ENCODE measurements at places on chromosomes 13 and 19.
A peak's percentile ranks its signal among the peaks of the same experiment; 100 is the strongest.

DNA sequence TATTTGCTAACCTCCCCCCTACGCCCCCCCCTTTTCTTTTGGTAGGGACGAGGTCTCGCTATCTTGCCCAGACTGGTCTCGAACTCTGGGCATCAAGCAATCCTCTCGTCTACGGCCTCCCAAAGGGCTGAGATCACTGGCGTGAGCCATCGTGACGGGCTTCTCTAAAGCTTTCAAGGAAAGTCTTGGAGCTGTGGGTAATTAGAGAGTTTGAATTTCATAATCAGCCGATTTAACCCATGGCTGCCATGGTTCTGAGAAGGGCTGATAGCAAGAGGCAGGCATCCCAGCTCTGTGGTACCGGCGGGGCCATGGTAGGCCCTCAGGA, 679 bp upstream of the ABHD8 start:
- no peak for DNase-seq

- DNase-seq, result peak; percentile 42
Observed at GRCh38 chr19:991174-991931, 7.2 kb downstream of the WDR18 start.

DNA sequence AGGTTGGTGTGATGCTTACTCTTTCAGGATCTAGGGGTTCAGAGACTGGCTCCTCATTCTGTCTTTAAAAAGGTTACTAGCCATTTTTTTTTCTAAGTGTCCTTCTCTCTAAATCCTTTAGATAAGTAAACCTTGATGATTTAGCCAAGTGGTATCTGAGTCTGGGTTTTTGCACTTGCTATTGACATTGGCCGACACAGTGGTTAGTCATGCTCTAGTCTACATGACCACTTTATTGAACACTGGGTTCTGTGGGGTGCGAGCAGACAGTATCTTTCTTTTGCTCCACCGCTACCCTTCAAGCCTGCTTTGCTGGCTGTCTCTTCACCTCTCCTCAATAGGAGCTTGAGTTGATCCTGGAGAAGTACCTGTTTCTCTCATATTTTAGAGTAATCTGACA, 6.2 kb upstream of the NUP58 start:
- no peak for DNase-seq

DNA sequence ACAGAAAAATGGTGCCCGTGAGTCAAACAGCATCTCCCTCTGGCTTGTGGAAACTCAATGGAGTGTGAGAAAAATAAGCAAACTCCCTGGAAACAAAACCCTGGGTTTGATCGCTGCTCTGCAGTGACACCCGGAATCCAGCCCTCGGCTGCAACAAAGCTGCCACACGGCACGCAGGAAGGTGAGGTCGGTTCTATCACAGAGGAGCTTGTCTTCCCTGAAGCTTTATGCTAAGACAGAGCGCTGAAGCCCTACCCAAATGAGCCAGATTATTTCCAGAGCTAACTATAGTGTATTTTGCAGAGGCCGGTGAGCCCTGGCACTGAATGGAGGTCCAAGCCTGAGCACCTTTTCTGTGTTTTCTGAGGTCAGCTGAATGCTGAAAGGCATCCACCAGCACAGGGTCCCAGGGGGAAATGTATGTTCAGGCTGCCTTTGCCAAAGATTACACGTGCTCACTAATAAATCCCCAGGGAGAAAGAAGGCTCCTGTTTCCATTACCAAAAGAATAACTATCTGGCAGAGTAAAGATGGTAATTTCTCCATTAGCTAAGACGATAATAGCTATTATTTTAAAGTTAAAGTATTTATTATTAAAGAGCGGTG, 77.8 kb downstream of the TSHZ3 start:
- DNase-seq, result no peak

DNA sequence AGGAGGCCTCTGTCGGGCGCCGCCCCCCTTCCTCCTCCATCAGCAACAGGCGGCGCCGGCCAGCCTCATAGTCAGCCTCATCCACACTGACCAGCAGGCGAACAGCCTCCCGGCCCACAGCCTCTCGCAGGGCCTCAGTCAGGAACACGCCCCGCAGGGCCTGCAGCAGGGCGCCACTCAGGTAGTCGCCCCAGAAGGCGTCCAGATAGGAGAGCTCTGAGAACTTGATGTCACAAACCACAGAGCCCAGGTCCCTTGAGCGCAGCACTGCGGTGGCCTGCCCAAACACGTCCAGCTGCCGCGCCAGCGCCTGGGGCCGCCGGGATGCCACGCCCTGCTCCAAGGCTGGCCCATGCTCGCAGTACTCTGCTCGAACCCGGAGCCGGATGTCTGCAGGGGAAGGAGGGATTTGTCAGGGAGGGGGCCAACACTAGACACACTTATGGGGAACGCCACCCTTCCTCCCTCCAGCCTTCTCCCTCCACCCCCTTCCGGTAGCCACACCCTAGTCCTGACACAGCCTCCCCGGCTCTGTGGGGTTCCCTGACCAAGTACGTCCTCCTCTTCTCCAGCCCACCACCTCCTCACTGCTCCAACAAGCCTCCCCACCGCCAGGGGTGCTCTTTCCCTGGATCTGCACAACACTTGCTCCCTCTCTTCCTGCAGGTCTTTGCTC, 17.9 kb downstream of the DEDD2 start:
- no peak for DNase-seq

- no peak for DNase-seq
Observed at GRCh38 chr13:113732961-113733950, 25.8 kb upstream of the TMEM255B start.

- no peak for DNase-seq
Observed at GRCh38 chr13:36430247-36431203, 1.8 kb upstream of the CCNA1 start.

- DNase-seq, result no peak
Observed at GRCh38 chr13:49629947-49630346, 1.6 kb downstream of the ARL11 start.

DNA sequence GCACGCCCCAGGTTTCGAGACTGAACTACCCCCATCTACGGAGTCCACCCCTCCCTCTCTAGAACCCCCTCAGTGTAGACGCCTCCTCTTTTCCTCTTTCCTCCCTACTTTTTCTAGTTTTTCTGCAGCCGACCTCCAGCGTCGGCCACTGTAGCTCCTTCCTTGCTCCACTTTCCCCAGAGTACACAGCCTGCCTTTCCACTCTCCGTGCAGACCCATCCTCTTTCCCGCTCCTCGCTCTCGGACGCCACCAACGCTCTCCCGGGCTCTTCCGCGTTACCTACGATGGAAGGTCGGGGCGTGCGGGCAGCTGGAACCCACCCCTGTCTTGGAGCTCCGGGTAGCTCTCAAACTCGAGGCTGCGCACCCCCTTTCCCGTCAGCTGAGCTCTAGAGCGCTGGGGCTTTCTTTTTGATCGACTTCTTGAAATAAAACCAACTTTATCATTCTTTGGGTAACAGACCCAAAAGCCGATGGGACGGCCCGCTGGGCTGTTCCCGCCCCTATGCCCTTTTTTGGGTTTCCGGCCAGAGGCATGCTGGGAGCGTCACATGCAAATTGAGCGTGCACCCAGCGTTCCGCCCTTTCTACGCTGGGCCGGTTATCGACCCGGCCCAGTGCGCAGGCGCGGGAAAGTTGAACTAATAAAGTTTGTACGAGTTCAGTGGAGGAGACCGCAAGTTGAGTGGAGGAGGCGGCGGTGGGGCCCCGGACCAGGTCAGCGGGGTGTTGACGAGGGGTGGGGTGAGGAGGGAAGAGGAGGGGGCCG, at the start of the genes BCL2L12 and IRF3:
Gene BCL2L12, plus strand, starts transcription at position 583 of the 769 bp plus-strand sequence. CDS start 760 bp downstream, outside the sequence.
Gene IRF3, minus strand, starts transcription at position 507 of the 769 bp plus-strand sequence. CDS start 1,019 bp downstream, outside the sequence.
- peak; percentile 97 for DNase-seq

DNA sequence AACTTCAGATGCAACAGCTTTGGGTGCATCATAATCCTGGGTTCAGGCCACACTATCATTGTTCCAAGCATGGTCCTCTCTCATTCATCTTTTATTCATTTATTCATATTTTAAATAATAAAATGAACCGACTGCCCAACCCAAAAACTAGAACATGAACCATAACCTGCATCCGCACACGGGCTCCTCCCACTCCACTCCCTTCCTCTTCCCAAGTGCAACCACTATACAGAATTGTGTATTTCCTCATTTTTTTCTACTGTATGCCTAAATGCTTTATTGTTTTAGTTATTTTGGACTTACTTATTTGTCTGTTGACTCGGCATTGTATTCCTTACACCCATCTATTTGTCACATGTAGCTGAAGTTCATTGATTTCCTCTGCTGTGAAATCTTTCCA, 30.7 kb upstream of the POMP start:
- no peak for DNase-seq

All from astrocyte of the spinal cord (primary cell).